CD4-positive, alpha-beta T cell treated with Interleukin-6 at 100 ng/mL for 8 hours (primary cell): ENCODE measurements at places on chromosomes 16 and 17.

DNA sequence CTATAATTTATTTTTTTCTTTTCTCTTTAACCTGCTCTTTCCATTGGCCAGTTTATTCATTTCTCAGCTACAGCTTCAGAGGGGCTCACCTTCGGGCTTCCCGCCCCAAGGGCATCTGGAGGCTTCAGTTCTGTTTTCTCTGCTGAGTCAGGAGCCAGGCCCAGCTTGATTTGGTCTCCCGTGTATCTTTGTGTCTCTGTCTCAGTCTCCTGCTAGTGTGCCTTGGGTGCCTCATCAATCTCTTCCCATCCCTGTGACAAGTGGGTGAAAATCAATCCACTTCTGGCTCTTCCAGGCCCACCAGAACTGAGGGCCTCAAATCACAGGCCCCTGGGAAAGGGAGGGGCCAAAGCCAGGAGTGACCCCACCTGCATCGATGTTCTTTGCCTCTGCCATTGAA, 72.1 kb downstream of the CCDC182 start:
- no peak for DNase-seq

DNA sequence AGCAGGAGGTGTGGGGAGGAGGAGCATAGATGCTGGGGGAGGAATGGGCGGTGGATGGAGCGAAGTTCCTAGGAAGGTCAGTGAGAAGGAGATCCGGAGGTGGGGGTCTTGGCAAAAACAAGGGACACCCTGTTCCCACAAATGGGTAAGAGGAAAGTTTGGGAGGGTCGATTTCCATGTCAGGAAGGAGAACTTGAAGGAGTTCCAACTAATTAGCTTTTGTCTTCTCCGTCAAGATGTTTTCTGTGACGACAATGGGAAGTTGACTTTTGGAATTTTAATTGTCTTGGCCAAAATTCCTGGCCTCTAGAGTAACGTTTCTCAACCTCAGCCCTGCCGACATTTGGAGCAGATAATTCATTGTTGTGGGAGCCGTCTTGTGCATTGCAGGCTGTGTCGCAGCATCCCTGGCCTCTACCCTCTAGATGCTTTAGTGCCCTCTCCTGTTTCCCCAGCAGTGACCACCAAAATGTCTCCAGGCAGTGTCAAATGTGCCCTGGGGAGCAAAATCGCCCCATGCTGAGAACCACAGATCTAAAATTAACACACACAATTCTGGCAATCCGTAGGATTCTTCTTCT, 97.1 kb downstream of the PITPNC1 start:
- no peak for DNase-seq

DNA sequence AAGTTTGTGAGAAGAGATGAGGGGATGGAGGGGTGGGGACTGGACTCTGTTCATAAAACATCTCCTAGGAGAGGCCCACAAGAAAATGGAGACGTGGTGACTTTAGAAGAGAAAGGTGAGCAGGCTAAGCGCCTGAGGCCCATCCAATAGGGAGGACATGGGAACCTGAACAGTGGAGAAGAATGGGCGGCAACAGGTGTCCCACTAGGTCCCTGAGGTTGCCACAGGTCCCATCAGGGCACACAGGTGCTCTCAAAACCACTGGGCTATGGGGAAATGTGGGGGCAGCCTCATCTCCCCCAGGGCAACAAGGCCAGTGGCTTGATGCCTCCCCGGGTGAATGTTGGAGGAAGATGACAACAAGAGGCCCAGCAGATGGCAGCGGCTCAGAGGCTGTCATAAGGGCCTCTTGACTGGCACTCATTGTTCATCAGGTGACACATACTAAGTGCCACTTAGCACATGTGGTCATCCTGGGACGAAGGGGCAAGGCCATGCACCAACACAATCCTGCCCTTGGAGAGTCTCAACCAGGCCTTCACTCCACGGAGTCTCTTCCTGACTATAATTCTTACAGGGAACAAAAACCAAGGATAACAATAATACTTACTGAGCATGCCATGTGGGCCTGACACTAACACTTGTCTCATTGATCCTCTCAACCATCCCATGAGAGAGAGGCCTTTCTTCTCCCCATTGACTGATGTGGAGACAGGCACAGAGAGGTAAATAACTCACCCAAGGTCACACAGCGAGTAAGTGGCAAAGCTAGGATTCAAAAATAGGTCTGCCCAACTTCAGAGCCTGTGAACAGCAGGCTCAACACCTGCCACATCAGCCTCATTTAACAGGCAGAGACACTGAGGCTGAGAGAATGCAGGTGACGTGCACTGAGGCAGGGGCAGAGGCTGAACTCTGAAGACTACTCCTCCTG, 38.0 kb downstream of the CUEDC1 start:
- DNase-seq: peak; percentile 19

GRCh38 chr16:81006813-81007695, at the start of the genes CENPN and CMC2:
Gene CENPN (plus strand): TSS chr16:81007214. CDS start chr16:81011940, 4,726 bp downstream.
Gene CMC2 (minus strand): TSS chr16:81006885. CDS start chr16:80997394, 9,491 bp downstream.
- peak; percentile 98 for DNase-seq

DNA sequence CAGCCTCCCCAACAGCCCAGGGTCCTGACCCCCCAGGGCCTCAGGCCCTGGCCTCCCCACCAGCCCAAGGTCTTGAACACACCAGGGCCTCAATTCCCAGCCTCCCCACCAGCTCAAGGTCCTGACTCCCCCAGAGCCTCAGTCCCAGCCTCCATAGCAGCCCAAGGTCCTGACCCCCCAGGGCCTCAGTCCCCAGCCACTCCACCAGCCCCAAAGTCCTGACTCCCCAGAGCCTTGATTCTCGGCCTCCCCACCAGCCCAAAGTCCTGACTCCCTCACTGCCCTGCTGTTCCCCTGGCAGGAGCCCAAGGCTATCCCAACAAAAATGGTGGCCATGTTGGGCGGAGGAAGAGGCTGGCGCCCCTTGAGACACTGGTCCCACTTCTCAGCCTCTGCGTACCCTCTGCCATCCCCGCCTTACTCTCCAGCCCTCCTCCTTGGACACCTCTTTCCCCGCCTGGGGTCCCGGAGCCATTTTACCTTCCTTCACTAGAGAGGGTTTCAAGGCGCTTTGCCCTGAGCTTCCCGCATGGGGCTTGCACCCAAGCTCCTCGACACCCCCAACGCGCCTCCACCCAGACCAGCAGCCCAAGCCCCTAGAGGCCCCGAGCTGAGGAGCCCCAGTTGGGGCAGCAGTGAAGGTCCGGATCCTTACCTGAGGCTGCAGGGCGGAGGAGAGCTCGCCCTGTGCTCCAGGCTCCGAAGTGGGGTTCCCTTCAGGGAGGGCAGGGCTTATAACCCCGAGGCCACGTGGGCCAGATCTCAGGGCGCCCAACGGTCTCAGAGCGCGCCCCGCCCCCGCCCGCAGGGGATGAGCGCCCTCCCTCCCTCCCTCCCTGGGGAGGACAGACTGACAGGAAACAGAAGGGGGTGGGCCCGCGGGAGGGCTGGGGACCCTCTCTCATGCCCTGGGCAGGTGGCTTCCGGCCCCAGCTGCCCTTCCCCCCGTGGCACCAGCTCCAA, 3.5 kb upstream of the TSPOAP1 start:
- DNase-seq: peak; percentile 95

DNA sequence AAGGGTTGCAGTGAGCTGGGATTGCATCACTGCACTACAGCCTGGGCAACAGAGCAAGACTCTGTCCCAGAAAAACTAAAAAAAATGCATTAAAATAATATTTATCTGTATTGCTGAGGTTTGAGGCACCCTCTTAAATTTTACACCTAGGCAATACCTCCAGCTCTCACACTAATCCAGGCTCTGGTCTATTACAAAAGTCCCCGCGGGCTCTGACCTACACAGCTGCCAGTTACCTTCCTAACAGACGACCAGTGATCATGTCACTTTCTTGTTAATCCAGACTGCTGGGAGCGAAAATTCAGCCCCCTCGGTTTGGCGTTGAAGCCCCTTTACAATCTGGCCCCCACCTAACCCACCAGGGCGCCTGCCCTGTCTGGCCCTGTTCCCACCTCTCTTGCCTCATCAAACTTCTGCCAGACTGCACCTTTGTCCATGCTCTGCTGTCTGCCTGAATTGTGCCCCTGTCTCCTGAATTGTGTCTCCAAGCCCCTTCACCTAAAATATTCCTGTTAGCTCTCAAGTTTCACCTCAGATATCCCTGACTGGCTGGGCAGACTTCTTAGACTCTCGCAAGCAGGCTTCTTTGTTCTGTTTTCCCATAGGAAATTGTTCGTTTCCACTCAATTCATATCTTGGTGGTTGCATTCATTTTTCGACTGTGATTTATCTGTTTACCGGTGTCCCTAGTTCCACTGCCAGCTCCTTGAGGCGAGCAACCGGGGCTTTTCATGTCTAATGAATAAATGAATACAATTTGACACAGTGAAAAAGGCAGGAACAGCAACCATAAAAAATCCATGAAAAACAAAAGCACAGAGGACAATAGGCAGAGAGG, 65.9 kb downstream of the PITPNC1 start:
- no peak for DNase-seq

DNA sequence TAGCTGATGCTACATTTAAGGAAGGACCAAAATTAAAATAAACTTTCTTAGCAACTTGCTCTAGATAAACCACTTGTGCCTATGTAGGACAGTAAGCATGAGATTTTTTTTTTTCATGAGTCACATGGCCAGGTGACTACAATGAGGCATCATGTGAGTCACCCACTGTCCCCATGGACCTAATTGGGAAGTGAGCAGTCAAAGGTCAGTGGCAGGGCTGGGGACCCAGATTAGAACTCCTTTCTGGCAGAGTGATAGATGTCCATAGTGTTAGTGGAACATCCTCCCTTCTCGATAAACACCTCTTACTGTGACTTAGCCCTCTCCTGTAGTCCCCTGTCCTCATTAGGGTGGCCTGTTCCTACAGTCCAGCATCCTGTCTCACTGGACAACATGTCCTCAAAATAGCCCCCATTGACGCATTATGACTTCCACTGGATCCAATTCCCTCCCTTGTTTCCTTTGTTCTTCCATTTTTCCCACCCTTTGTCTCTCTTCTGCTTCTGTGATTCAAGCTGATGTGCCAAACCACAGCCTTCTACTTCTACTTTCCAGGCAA, 12.4 kb downstream of the ITGB3 start:
- DNase-seq: no peak

GRCh38 chr17:48024149-48025039, 13.2 kb downstream of the COPZ2 start:
- DNase-seq: peak; percentile 30

DNA sequence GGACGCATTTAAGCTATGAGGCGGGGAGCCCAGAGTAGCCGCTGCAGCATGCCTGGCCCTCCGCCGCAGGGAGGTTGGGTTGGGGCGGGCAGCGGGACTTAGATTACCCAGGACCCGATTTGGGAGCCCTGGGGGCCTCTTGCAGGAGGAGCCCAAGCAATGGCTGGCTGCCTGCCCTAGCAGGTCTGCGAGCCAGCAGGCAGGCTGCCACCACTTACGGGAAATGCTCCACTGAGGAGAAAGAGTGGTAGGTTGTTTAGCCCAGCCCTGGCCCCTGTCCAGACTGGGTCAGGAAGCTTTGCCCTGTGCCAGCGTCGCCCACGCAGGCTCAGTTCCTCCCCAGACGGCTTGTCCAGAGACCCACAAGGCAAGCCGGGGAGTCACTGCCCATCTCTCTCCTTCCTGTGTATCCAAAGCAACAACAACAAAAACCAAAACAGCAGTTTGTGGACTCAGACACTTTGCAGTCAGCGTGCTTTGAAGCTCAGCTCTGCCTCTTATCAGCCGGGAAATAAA, 10.3 kb upstream of the TVP23A start:
- no peak for DNase-seq

GRCh38 chr17:55895112-55895759, 144.4 kb downstream of the PCTP start:
- no peak for DNase-seq

DNA sequence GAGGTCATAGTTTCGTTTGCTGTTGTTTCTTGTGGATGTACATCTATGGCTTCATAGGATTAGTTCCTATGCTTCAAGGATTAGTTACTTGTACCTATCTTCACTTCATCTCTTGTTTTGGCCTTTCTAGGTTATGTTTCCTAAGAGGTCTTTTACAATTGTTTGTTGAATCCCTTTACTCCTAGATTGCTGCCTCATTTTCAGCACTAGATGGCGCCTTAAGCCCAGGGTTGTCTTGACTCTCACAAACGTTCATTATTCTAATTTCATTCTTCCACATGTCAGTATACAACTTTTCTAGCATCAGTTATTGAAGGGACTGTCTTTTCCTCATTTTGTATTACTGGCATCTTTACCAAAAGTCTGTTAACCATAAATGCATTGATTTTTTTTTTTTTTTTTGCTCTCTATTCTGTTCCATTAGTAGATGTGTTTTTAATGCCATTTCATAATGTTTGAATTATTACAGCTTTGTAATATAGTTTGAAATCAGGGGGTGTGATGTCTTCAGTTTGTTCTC, 45.0 kb upstream of the NACA2 start:
- peak; percentile 29 for DNase-seq

DNA sequence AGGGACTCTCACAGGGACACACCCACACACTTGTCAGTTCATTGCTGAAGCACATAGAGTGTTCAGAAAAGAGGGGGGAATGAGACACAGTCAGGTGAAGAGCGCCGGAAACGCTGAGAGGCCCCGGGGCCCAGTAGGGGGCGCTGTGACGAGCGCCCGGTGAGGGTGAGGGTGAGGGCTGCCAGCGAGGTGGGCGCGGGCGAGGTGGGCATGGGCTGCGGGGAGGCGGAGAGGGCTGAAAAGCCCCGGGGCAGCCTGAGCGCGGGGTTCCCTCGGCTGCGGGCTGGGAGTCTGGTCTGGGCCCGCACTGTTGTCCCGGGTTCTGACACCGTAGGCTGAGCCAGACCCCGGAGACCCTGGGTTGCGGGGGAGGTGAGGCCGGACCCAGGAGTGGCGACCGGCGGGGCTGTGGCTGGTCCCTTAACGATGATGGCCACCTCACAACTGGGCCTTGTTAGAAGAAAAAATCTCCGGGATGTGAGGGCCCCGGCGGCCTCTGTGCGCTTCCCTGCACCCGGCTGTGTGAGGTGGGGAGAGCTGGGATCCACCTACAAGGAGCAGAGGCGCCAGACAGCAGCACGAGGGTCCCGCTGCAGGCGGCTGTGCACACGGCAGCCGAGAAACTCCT, 91.4 kb downstream of the C16orf78 start:
- DNase-seq: no peak

- DNase-seq: no peak
Observed at GRCh38 chr17:19672009-19672750, 23.6 kb downstream of the ALDH3A2 start.

DNA sequence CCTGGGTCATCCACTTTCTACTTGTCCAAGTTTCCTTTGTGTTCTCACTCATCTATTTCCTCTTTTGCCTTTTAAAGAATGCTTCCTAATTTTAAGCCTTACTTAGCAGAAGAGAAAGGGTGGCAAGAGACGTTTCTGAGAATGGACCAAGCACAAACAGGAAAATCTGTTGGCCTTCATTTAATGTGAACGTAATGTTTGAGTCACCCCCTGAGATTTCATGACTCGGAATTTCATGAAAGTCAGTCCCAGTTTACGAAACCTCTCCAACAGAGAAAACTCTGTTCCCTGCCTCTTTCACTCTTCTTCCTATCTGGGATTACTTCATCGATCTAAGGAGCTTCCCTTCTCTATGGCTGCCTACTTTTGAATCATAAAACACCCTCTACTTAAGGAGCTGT, at the start of gene CD300E:
Gene CD300E (minus strand): TSS at position 46 of the 401 bp plus-strand sequence. CDS start 117 bp downstream, outside the sequence.
- no peak for DNase-seq
